ENCODE measurements at places on chromosomes 16 and 17.

DNA sequence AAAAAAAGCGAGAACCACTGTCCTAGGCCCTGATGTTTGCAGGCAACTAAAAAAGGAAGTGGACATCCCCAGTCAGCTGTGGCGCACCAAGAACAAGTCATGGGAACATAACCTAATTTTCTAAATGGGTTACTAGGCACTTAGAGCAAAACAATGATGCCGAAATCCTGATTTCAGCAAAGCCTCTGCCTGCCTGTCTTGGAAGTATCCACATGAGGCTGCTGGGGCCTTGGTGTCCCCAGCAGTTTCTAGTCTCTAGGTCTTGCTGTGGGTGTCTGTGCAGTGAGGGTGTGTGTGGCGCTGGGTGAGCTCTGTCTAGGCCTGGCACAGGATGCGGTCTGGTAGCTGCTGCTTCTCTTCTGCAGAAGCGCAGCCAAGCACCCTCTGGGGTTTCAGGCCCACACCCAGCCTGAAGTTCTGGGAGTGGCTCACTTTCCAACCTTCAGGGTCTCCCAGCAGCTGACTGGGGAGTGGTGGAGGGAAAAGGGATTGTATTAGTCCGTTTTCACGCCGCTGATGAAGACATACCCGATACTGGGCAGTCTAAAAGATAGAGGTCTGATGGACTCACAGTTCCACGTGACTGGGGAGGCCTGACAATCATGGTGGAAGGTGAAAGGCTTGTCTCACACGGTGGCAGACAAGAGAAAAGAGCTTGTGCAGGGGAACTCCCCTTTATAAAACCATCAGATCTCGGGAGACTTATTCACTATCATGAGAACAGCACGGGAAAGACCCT, 21.1 kb downstream of the STH start:
- no peak for DNase-seq

- peak; percentile 16 for DNase-seq
Measured at GRCh38 chr17:73956595-73957465, 246.6 kb upstream of the RPL38 start.

GRCh38 chr17:4588391-4588790, 4.1 kb downstream of the SMTNL2 start:
- no peak for DNase-seq

GRCh38 chr17:50986989-50987660, 121.0 kb upstream of the TOB1 start:
- peak; percentile 56 for DNase-seq

DNA sequence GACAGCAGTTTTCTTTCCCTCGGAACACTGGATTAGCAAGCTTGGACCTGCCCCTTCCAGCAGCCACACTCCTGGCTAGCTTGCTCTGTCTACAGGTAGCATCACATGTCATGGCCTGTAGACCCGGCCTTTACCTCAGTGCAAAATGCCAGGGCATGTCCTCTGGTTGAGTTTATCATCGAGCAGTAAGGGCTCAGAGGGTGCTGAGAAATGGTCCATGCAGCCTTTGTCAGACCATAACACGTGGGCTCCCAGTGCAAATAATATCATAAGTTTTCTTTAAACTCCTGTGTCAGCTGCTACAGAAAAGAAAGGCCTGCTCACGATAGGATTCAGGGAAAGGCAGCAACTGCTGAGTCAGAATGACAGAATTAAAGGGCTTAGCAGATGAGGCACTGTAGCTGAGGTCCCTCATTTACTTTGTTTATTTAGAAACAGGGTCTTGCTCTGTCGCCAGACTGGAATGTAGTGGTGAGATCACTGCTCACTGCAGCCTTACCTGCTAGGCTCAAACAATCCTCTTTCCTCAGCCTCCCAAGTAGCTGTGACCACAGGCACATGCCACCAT, 8.0 kb upstream of the GNA13 start:
- DNase-seq, result peak; percentile 73

DNA sequence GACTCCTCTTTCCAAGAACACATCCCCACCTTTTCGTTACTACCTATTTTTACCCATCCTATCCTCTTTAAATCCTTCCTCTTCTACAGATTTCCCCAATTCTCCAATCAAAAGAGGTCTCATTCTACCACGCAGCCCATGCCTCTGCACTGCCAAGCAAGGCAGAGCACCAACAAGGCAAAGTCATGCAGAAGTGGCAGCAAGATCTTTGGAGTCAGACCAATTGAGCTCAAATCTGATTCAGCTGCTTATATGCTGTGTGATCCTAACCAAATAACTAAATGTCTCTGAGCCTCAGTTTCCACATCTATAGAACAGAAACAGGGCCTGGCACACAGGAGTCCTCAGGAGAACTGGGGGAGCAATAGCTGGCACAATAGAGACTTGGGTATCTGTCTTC, 41.0 kb downstream of the TOM1L2 start:
- DNase-seq, result no peak

- no peak for DNase-seq
Measured at GRCh38 chr17:75506134-75506533, 9.2 kb downstream of the CASKIN2 start.

GRCh38 chr16:21593530-21594289, 5.7 kb upstream of the METTL9 start:
- no peak for DNase-seq

DNA sequence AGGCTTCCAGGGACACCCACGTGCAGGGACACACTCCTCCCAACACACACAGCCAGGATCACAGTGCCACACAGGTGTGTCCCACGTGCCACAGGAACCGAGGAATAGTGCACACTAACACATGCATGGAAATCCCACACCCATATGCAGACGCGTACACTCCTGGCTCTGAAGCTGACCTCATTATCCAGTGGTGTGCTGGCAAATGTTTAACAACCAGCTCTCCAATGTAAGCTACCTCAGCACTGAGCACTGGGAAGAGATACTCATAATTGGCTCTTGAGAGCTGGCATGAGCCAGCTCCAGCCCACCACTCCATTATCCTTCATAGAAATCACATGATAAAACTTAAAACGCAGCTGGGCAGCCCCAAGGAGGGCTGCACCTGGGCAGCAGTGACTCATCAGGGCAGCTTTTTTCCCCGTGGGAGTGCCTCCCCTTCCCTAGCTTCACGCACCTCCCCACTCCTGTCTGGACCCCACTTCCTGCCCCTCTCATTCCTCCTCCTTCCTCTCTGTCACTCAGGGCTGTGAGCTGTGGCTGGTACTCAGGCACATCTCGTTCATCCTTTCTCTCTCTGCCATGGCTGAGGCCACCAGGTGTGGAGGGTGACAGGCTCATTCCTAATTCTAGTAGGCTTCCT, 14.9 kb upstream of the TBX21 start:
- no peak for DNase-seq

- DNase-seq, result peak; percentile 69
Measured at GRCh38 chr17:42337442-42337841, 49.1 kb downstream of the STAT5A start.

DNA sequence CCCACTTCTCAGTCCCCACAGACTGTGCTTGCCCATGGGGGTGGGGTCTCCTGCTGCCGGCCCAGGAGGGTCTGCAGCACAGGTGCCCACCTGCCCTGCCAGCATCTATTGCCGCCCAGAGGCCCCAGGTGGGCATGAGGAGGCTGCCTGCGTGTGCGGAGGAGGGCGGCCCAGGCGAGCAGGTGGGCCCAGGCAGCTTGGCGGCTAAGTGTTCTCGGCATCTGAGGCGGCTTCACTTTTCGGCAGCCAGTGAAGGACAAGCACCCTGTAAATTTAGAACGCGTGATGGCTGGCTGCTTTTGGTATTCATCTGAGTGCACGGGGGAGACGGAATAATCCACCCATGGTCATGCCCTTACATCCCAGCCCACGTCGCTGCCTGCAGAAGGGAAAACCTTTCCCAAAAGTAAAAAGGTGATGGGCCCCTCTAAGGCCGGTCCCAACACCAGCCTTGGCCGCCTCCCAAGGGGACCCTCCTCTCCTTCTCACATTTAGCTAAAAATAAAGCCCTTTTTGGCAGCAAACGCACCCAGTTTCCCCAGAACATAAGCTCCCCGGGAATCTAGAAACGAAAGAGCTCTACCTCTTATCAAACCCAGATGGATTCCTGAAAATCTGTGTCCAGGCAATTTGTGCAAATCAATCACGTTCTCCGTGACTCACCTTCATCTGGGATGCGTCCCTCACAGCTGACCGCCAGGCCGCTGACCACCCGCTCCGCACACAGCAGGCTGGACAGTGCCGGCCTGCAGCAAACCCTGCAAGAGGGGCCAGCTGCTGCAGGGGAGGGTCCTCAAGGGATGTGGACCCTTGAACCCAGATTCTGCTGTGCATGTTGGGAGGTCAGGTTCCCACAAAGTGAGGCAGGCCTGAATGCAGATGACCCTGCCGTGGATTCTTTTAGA, 79.4 kb downstream of the RBFOX3 start:
- no peak for DNase-seq

DNA sequence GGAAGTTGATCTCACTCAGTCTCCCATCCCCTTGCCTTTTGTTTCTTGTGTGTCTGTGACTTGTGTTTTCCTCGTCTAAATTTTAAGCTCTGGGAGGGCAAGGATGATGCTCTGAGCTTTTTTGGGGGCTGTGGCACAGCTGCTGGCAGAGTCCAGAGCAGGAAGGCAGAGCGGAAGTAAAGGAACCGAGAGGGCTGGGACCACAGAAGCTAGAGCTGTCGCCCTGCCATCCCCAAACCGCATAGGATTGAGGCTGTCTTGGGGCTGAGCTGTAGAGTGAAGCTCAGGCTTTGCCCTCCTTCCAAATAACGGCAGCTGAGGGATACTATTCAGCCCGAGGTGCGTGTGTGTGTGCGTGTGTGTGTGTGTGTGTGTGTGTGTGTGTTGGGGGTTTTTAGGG, 3.8 kb upstream of the DNAH2 start:
- no peak for DNase-seq

GRCh38 chr16:88936556-88937205, 40.3 kb downstream of the CBFA2T3 start:
- DNase-seq, result no peak

- DNase-seq, result no peak
Measured at GRCh38 chr16:85918436-85918835, 19.5 kb downstream of the IRF8 start.

DNA sequence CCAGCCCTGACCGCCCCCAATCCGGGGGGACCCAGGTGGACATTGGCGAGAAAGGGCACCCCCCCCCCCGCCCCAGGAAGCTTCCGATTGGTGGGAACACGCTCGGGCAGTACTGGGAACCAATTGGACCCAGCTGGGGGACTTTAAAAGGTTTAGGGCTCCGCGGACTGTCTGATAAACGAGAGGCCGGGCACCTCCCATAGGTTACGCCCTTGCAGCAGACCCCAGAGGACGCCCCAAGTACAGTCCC, 245 bp downstream of the TMEM256 start:
- no peak for DNase-seq

- no peak for DNase-seq
Measured at GRCh38 chr16:22810226-22810625, 3.7 kb upstream of the HS3ST2 start.

DNA sequence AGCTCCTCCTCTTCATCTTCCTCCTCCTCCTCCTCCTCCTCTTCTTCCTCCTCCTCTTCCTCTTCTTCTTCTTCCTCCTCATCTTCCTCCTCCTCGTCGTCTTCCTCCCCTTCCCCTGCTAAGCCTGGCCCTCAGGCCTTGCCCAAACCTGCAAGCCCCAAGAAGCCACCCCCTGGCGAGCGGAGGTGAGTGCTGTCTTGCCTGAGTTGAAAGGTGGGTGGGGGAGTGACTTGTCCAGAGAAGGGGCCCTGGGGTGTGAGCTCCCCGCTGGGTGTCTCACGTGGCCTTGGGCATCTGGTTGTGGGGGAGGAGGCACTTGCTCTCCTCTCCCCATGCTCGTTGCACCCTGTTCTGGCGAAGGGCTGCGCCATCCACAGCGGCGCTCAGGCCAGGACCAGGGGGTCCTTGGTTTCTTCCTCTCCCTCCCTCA, 8.0 kb downstream of the ELOB start:
- DNase-seq, result no peak

DNA sequence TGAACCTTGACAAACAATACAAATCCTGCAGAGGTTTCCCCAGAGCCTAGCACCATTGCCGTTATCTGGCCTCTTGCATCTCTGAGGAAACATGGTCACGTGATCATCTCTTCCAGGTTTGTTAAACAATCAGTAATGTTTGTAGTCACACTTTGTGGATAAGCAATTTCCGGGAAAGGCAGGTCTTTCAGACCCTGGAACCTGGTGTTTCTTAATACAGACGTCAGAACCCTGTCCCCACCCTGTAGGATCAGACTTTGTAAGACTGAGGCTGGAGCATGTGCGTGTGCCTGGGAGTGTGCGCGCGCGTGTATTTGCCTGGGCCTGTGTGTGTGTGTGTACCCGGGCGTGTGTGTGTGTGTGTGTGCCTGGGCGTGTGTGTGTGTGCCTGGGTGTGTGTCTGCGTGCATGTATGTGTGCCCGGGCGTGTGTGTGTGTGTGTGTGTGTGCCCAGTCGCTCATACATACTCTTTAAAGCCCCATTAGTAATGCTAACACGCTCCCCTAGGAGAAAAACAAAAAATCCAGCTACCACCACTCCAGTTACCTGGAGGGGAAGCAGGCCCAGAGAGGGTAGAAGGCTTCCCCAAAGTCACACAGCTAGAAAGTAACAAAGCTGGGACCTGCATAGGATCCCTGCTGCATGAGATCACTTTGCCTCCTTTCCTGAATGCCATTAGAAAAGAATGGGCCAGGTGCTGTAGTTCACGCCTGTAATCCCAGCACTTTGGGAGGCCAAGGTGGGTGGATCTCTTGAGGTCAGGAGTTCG, 5.3 kb downstream of the CTNS start:
- DNase-seq, result no peak

GRCh38 chr17:38559051-38559879, 46.5 kb downstream of the SRCIN1 start:
- peak; percentile 49 for DNase-seq

DNA sequence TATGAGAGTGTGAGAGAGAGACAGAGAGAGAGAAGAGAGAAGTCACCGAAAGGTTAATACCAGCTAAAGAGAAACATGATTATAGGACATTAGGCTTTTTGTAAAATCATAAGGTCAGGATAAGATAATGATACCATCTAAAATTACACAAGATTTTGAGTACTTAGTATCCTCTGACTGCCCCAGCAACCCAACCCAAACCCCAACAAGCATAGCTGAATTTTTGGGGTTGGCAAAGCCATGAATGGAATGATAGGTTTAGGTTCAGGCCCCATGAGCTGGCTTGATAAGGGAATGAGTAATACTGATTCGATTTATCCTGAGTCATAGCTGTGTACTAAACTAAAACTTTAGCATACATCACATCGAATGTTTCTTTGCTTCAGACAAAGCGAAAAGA, 259.5 kb downstream of the IRX3 start:
- peak; percentile 77 for DNase-seq

- DNase-seq, result no peak
Measured at GRCh38 chr16:78333808-78334207, 234.4 kb downstream of the WWOX start.

DNA sequence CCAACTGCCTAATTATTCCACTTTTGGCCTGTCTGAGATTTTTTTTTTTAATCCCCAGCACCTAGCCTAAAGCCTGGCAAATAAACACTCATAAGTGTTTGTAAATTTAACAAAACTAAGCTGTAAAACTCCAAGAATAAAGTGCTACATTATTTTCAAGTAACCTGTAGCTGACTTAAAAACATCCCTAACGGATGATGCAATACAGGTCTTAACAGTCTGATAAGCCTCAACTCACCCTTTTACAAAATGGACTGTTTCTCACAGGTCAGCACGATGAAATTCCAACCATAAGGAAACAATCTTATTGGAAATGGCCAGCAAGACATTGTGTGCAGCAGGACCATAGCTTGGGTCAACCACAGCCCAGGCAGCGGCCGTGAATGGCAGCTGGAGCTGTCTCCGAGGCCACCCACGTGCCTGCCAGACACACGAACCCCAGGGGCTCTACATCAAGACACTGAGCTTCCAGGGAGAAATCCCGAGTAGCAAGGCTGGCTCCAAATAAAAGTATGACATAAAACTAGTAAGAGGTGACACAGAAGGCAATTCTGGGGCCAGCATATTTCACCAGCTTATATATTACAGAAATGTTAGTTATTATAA, 58.9 kb downstream of the NDEL1 start:
- DNase-seq, result no peak

- DNase-seq, result peak; percentile 48
Measured at GRCh38 chr17:557371-557770, 157.3 kb downstream of the VPS53 start.
